ENCODE measurements at places on chromosomes 7 and 10.
A peak's percentile ranks its signal among the peaks of the same experiment; 100 is the strongest.

- DNase-seq = peak; percentile 34
These were observed 103.7 kb upstream of the IFRD1 start for GRCh38 chr7:112346381-112347060.

GRCh38 chr10:122281018-122281626 is 10.0 kb downstream of the BTBD16 start:
- no peak for DNase-seq

GRCh38 chr7:14834456-14834855 is 68.1 kb downstream of the DGKB start:
- DNase-seq = no peak

DNA sequence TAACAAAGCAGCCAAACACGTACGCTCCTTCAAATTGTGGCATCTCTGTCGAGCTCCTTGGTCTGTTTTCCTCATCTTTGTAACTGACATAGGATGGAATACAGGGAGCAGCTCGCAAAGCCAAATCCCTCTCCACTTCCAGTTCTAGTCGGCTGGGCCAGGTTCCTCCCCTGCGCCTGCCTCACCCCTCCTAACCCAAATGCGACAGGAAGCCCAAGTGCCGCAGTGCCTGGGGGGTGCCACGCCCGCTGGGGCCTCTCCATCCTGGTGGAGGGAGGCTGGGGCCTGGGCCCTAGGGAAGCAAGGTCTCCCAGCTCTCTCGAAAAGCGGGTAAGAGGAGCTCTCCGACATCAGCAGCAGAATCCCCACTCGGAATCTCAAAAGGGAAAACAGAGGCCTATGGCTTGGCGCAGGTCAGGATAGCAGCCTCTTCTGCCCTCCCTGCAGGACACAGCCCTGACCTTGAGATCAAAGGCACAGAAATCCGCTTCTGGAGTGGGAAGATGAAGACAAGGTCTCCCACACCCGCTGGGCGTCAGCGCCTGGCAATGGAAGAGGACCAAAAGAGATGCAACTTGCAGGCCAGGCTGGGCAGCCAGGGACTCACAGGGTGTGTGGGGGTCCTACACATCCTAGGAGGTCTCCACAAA is 165.8 kb downstream of the NRF1 start:
- no peak for DNase-seq

GRCh38 chr10:122702275-122702674 is 2.6 kb upstream of the C10orf120 start:
- no peak for DNase-seq

GRCh38 chr7:598899-599298 is 79.3 kb upstream of the PDGFA start:
- no peak for DNase-seq

GRCh38 chr10:4656576-4657194 is 169.3 kb upstream of the AKR1E2 start:
- DNase-seq = peak; percentile 64

GRCh38 chr10:59240582-59241183 is 64.2 kb downstream of the PHYHIPL start:
- DNase-seq = peak; percentile 63

DNA sequence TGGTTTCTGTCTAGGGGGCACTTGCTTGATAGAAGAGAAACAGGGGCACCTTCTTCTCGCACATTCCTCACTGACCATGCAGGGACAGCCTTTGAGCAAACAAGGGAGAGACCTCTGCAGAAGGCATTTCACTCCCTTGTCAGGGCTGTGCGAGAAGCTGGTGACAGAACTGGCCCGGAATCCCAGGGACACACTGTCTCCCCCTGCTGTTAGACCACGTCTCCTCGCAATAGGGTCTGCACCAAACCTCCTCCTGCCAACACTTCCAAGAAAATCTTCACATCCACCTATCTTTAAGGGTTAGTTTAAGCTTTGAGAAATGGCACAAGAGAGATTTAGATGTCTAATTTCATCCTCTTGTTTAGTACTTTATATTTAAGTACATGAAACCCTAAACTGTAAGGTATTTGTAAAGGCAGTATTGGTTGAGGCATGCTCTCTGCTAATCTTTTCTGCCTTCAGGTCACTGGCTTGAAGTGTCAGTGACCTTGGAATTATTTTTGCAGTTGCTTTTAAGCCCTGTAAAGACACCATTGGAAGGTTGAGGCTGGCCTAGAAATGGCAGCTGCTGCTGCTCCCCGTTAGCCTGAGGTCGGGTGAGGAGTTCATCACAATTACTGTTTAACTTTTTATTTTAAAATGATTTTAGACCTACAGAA is 37.0 kb downstream of the RBM20 start:
- peak; percentile 50 for DNase-seq

DNA sequence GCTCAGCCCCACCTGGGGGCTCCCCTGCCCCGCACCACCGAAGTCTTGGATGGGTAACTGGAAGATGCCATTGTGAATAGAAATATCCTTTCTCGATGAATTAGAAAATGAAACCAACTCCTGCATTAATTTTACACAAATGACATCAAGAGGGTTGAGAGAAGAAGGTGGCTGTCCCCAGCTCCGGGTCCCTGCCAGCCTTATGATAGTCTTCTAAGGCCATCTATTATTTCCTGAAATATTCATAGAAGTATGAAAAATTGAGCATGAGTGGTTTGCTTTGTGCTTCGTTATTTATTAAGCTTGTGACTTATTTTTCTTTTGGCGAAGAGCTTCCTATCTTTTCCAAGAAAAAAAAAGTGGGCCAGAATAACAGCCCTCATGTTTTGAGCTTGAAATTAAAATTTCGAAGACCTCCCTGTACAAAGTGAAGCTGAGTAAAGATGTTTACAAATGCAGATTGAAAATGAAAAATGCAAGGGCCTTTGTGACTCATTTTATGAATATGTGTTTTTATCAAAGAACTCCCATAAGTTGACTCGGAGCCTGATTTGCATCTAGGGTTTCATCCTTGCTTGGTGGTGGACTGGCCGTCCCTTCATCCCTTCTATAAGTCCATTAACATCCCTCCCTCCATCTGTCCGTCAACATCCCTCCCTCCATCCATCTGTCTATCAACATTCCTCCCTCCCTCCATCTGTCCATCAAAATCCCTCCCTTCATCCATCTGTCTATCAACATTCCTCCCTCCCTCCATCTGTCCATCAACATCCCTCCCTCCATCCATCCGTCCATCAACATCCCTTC is 20.5 kb upstream of the CFAP46 start:
- DNase-seq = no peak

DNA sequence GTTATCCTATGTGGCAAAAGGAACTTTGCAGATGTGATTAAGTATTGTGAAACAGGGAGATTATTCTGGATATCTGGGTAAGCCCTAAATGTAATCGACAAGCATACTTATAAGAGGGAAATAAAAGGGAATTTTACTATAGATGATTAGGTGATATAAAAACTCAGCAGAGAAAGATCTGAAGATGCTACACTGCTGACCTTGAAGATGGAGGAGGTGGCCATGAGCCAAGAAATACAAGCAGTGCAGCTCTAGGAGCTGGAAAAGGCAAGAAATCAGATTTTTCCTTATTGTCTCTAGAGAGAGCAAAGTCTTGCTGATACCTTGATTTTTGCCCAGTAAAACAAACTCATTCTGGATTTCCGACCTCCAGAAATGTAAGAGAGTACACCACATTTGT is 67.7 kb downstream of the BRAF start:
- peak; percentile 43 for DNase-seq

DNA sequence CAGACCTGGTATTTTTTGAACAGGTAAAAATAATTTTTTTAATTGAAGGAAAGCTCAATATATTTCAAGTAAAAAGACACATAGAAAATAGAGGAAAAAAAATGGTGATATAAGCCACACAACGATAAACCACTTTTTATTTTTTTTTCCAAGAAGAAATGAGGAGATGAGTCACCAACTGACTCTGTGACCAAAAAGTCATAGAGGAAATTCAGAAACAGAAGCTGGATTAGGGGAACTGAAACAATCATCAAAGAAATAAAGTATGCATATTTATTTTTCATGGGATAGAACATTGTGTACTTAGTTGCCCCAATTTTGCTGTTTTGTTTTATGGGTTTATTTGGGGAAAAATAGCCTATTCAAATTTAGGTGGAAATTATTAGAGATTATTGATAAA is 176.8 kb upstream of the AGR3 start:
- no peak for DNase-seq

DNA sequence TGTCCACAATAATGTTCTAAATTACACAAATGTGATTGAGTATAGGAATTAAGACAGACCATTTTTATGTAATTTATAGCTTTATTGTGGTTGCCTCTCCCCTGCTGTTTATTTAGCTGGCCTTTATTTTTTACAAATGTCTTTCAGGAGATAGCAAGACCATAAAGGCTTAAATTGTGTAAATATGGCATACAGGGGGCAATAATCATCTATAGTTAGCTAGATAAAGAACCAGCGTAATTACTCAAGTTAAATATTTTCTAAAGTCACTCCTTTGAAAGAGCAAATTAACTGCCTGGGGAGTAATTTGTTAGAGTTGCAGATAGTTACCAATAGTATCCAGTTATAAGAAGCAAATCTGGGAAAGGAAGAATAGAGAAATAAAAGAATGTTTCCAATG is at the start of gene MALRD1:
Gene MALRD1, plus strand, starts transcription at position 313 of the 400 bp plus-strand sequence. CDS start 138 bp downstream, outside the sequence.
- DNase-seq = no peak

DNA sequence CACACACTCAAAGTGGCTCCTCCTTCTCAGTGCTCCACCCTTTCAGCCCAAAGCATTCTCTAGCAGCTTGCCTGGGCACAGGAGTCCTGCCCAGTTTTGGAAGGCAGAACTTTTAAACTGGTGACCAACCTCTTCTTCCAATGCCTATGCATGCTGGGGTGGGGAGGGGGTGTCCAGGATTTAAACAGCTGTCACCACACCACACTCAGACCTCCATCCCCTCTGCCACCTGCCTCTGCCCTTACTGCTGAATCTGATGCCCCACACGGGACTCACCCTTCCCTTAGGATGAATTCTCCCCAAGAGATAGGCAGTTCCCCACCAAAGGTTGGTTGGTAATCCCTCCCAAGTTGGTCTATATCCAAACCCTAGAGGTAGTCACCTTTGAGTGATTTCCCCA is 50.2 kb downstream of the FRMPD2 start:
- no peak for DNase-seq

DNA sequence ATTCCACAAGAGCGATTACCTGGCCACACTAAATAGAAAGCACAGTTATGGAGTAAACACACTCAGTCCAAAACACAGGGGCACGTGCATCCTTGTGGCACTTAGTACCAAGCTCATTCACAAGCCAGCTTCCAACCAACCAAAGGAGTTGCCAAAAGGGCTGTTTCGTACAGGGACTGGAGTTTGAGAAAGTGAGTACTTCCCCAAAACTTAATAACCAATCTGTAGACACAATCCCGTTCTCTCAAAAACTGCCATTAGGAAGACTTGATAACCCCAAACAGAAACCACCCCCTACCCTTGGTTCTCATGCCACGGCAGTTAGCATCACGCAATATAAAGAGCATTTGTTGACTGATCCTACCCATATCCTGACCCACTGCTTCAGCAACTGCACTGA is 166.2 kb upstream of the ASAH2 start:
- DNase-seq = no peak

GRCh38 chr7:767941-768731 is 41.1 kb upstream of the PRKAR1B start:
- DNase-seq = peak; percentile 91

- DNase-seq = no peak
These were observed 590.4 kb downstream of the PHTF2 start for GRCh38 chr7:78389022-78389421.

DNA sequence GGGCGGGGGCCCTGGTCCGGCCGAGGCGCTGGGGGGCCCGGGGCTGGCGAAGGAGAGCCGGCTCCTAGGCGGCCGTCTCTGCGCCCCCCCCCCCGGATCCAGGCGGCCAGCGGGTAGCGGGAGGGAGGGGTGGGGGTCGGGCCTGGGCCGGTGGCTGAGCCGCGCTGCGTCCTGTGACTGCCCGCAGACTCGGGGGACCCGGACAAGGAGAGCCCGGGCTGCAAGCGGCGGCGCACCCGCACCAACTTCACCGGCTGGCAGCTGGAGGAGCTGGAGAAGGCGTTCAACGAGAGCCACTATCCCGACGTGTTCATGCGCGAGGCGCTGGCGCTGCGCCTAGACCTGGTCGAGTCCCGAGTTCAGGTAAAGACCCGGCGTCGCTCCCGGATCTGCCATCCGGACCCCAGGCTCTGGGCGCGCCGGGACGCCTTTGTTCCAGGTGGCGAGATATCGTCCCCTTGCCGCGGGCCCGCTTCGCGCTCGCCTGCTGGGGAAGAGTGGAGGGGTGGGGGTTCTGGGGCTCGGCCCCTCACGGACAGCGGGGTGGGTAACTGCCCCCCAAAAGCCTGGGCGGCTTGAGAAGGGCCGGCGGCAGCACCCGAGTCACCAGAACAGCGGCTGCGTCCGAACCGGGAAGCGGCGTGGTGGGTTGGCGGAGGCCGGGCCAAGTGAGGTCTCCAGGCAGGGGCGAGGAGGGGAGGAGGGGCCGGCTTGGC is 819 bp downstream of the UNCX start:
- DNase-seq = peak; percentile 34

DNA sequence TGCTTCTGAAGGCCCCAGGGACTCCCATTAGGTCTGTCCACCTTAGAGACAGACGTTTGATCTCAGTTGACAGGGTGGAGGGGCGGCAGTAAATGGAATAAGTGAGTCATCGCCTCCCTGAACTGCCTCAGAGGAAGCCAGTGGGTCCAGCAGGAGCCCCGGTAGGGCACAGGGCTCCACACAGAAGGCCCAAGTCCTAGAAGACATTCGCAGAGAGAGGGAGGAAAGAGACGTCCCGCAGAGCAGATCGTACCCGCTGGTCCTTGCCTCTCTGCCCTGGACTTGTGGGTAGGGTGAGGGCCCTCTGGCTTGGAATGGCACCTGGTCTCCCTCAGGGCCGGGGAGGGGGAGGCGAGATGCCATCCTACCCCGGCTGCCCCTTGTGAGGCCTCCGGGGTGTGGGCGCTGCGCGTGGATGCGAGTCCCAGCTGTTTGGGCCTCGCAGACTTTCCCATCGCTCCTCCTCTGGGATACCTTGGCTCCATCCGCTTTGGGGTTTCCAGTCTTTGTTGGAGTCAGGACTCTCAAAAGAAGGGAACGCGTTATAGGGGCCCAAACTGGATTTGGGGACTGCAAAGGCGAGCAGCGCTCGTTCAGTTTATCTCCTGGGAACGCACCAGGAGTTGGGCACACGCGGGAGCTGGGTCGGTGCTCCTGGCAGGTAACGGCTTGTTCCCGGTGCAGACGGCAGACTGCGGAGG is 5.1 kb downstream of the TLX1 start:
- DNase-seq = no peak
